Activated CD8-positive, alpha-beta T cell treated with anti-CD3 and anti-CD28 coated beads, Interleukin-2, amount 10 ng/mL, durations not matched to agents 7 days and 5 days (primary cell): ENCODE measurements at places on chromosomes 16 and 17. TPM values are rescaled to one million over a fixed set of nuclear protein-coding genes. Genes with fewer than 3 reads are reported as not detected.

The PLCG2 gene
- total RNA-seq: 11.1 TPM

The ZNF469 gene
- total RNA-seq: 0.66 TPM

The GAST gene
- not detected for total RNA-seq

The SMARCE1 gene
- total RNA-seq: 110 TPM

The NUP93 gene
- 143 TPM for total RNA-seq

The ADAMTS18 gene
- not detected for total RNA-seq

The TK1 gene
- total RNA-seq: 142 TPM

The KRTAP4-1 gene
- total RNA-seq: not detected

The SMIM36 gene
- total RNA-seq: not detected

The GINS3 gene
- total RNA-seq: 18.0 TPM

The MBTPS1 gene
- total RNA-seq: 49.3 TPM

The MLLT6 gene
- 219 TPM for total RNA-seq

The MYH11 gene
- total RNA-seq: not detected

The WFIKKN2 gene
- not detected for total RNA-seq

The KCNJ16 gene
- total RNA-seq: not detected

The KRTAP9-2 gene
- not detected for total RNA-seq

The NOXO1 gene
- not detected for total RNA-seq

The NTN3 gene
- 0.10 TPM for total RNA-seq

The GPS2 gene
- 86.3 TPM for total RNA-seq

The GALR2 gene
- not detected for total RNA-seq

The TEKT1 gene
- total RNA-seq: not detected

The CCL8 gene
- total RNA-seq: not detected

The ZNF213 gene
- total RNA-seq: 12.1 TPM

The PRSS53 gene
- 6.8 TPM for total RNA-seq

The WSCD1 gene
- not detected for total RNA-seq

The NEUROD2 gene
- total RNA-seq: not detected

The MARCHF10 gene
- not detected for total RNA-seq

The CD300E gene
- not detected for total RNA-seq

The CCL2 gene
- not detected for total RNA-seq

The TPPP3 gene
- total RNA-seq: not detected

The NOTUM gene
- total RNA-seq: 0.42 TPM

The BPTF gene
- 85.9 TPM for total RNA-seq

The SNAI3 gene
- 14.3 TPM for total RNA-seq

The ASPA gene
- not detected for total RNA-seq

The SPNS2 gene
- 4.0 TPM for total RNA-seq

The UBFD1 gene
- 46.3 TPM for total RNA-seq

The ADAD2 gene
- not detected for total RNA-seq

The CYGB gene
- 0.40 TPM for total RNA-seq

The MT4 gene
- not detected for total RNA-seq

The HS3ST2 gene
- total RNA-seq: not detected

The PCGF2 gene
- total RNA-seq: 0.70 TPM

The ITGAD gene
- 0.13 TPM for total RNA-seq

The IGF2BP1 gene
- total RNA-seq: not detected

The EMC8 gene
- 33.3 TPM for total RNA-seq

The ACOX1 gene
- 30.3 TPM for total RNA-seq

The PPY gene
- total RNA-seq: not detected

The NT5C3B gene
- 17.8 TPM for total RNA-seq

The IQCK gene
- 0.81 TPM for total RNA-seq

The PPM1E gene
- total RNA-seq: not detected

The SCN4A gene
- not detected for total RNA-seq

The TMEM238L gene
- not detected for total RNA-seq

The TBC1D16 gene
- total RNA-seq: 2.1 TPM

The NXN gene
- 0.68 TPM for total RNA-seq

The PHOSPHO1 gene
- total RNA-seq: not detected

The PDXDC1 gene
- 46.6 TPM for total RNA-seq

The C16orf86 gene
- 2.5 TPM for total RNA-seq

The ABCA3 gene
- total RNA-seq: 6.8 TPM

The MED31 gene
- 20.2 TPM for total RNA-seq

The ZDHHC7 gene
- 28.1 TPM for total RNA-seq
